Activated CD4-positive, alpha-beta T cell treated with anti-CD3 and anti-CD28 coated beads for 1 hour (primary cell): ENCODE measurements at places on chromosomes 4 and X.

DNA sequence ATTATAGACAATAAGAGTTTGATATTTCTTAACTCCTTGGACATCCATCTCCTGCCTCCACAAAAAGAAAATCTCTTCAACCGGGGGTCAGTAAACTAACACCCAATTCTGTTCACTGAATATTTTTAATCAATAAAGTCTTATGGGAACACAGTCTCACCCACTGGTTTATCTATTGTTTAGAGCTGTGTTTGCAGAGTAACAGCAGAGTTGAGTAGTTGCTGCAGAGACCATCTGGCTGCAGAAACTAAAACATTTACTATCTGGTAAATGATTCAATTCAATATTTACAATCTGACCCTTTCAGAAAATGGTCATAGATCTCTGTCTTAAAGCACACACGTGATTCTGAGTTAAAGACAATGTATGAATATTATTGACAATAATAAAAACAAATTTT, 94.0 kb downstream of the TMA16 start:
- DNase-seq, result no peak

- no peak for DNase-seq
These were observed 94.2 kb downstream of the CXCL13 start for GRCh38 chr4:77699731-77700210.

GRCh38 chrX:15808254-15808653, 18.0 kb downstream of the ZRSR2 start:
- DNase-seq, result no peak

- DNase-seq, result no peak
These were observed 660.5 kb upstream of the PABPC4L start for GRCh38 chr4:134862116-134862515.

DNA sequence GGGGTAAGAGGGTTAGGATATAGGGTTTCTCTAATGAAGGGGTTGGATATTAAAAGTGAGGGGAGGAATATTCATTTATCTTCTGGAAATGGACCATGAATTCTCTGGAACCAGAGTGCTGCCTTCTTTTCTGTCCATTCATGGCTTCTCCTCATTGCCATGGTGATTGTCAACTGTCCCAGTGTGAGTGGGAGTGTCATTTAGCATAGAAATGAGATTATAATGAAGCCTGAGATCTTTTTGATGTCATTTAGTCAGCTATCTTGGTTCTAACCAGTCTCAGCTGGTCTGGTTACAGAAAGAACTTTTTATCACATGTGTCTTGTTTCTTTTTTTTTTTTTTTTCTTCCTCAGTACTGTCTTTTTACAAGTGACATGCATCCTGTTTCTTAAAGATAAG, 497.3 kb upstream of the PITX2 start:
- DNase-seq, result no peak

- DNase-seq, result no peak
These were observed 57.5 kb downstream of the DCX start for GRCh38 chrX:111354496-111354895.

DNA sequence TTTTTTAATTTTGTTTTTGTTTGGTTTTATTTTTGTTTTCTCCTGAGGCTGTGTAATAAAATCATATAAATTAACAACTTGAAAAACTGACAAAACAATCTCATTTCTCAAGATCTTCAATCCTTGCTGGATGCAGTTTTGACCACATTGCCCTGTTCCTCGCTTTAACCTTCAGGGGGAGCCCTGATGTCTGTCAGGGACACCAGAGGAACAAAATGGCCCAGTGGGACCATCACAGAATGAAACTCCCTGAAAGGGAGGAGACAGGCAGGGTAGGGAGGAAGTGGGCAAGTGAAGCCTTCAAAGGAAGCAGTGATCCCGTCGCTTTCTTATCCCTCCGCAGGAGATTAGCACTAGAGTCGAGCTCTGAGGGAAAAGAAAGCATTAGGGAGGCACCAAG, 274.9 kb upstream of the LDB2 start:
- no peak for DNase-seq

- no peak for DNase-seq
These were observed 2.7 kb downstream of the TMEM255A start for GRCh38 chrX:120308558-120308957.

DNA sequence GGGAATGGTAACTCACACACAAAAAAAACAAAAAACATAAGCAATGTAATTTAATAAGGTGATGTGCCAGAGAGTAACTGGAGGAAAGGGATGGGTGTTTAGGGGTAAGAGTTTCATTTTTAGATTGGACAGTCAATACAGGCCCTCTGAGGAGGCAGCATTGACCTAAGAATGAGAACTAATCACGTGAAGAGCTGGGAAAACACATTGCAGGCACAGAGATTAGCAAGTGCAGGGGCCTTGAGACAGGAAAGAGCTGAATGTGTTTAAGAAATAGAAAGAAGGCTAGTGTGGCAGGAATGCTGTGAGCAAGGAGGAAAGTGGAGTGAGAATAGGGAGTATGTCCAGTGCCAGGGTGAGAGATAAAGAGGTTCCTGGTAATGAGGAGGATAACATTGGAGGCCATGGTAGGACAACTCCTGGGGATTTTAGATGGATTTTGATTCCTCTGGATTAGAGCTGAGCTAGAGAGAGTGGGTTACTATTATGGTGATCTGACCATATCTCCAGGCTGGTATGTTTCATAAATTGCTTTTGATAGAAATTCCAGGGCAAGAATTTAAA, 17.6 kb downstream of the PDLIM5 start:
- DNase-seq, result no peak

GRCh38 chr4:98939892-98940298, 11.0 kb upstream of the EIF4E start:
- DNase-seq, result no peak

DNA sequence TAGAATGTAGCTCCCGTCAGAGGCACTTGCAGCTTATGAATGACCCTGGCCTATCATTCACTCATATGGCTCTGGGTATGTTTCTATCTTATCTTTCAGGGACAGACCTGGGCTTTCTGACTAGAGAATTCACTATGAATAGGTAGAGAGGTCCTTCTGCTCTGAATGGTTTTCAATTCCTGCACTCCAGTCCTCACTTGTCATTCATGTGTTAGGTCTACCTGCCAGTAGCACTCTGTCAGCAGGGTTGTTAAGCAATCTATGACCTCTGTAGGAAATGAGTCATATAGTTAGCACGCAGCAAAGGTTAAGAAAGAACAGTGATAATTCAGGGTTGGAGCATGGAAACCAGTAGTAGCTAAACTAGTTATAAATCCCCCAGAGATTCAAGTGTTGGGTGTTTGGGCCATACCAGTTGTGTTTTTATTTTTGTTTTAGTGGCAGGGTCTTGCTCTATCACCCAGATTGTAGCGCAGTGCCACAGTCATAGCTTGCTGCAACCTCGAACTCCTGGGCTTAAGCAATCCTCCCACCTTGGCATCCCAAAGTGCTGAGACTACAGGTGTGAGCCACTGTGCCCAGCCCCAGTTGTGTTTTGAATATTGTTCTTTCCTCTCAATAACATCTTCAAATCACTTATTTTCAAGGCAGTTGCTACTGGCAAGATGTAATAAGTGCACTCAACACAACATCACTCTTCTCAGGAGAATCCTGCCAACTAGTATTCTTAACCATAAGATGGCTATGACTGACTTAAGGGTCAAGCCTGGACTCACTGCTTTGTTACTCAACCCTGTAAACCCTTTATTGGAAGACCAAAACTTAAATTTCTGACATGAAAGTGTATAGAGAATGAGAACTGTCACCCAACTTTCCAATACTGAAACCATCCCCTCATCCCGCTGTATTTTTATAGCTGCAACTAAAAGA, 25.1 kb downstream of the ARL13A start:
- DNase-seq, result no peak

DNA sequence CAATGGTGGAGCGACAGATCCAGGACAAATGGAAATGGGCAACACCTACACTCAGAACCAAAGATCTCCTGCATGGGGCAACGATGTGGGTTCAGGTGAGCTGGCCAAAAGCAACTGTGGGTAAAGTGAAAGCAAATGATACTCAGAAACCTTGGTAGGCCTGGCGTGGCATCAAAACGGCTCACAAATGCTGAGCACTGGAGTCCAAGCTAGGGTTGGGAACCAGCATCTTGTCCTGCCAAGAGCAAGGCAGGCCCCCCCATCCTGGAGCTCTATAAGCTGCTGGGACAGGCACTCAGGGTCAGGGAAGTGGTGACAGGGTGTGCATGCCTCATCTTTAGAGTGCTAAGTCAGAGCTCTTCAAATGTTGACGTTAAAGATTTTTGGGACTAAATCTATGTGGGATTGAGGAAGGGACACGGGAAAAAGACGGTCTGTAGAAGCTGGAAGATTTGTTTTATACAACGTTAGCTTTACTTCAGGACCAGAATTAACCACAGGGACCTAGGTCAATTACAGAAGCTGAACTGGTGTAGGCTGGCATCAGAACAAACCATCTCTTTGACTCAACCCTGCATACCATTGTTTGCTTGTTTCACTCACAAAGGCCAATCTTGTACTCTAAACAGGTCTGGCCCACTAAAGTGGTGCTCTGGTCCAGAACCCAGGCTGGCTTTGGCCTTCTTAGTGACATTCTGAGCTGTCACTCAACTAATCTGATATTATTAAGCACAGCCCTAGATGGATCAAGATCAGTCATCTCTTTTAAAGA, 10.7 kb downstream of the ATP8A1 start:
- DNase-seq, result no peak

DNA sequence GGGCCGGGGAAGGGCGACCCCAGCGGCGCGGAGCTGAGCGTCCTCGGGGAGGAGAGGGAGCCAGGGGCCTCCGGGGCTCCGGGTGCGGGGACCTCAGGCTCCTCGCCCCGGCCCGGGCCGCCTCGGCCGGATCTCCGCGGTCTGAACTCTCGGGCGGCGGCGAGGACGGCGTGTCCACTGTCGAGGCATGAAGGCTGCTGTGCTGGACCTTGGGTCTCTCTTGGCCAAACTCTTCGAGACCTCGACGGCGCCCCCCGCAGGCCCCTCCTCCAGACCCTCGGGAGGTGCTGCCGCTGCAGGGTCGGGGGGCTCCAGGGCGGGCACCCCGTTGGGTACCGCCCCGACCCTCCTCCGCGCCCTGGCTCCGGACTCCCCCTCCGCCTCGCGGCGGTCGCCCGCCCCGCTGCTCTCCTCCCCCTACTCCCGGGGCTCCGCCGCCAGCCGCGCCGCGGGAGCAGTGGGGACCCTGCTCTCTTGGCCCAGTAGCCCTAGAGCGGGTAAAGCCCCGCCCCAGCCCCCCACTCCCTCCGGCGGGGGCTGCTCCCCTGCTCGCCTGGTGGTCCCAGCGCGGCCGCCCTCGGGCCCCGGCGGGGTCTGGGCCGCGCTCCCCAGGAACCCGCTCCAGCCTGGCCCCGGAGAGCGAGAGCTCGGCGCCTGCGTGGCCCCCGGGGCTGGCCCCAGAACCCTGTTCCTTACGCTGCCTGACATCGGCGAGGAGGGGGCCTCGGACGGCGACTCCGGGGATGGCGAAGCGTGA, 564 bp downstream of the FAM149A start:
- no peak for DNase-seq

DNA sequence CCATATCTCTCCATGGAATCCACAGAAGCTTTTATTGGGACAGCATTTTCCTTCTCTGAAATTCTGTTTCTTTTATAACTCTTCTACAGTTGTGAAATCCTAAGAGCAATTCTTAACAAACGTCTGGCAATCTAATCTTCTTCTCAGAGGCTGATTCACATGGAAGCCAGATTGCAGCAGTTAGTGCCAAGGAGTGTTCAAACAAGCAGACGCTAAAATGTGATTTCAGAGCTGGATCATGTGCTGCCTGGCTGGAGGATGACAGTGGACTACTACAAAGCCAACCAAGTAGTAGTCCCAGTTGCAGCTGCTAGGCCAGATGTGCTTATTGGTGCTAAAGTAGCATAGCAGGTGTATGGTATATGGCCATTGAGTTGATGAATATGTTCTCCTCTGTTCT, 27.7 kb upstream of the GLRB start:
- no peak for DNase-seq

DNA sequence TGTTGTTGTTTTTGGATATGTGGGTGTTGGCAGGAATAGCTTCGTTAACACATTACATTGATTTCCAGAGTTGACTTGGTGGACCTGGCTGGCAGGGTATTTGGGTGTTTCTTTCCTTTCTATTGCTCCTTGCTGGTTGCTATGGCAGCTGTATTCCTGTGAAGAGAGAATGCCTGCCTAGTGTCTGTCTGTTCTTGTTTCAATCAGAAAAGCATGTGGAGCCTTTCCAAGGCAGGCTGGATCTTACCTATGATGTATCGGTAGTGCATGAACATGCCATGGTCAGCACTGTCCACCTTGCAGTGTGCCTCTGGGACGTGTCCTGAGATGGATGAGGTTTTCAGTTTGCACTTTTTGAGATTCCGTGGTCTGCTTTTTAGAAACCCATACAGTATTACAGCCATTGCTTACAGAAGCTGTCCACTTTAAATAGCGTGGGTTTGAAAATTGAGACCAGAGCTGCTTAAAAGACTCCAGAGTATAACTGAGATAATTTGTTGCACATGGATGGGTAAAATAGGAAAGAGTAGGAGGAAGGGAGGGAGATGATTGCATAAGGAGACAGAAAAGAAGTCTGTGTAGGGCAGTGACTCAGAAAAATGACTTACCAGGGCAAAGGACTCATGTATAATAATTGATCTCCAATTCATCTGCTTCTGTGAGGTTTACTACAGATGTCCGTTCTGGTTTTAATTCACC, 20.0 kb upstream of the AADAT start:
- no peak for DNase-seq

DNA sequence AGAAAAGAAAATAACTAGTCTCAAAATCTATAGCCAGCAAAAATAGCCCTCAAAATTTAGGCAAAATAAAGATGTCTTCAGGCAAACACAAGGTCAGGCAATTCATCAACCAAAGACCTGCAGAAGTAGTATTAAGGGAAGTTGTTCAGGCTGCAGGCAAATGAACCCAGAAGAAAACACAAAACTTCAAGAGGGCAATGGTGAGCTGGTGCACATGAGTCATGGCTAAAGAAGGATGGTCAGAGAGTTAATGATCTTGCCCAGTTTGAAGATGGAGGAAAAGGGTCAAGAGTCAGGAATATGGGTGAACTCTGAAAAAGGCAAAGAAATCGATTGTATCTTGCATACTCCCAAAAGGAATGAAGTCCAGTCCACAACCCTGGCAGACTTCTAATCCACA, 83.1 kb upstream of the FAT4 start:
- no peak for DNase-seq

- DNase-seq, result no peak
These were observed 35.3 kb downstream of the SMS start for GRCh38 chrX:21975812-21976211.

GRCh38 chr4:74189331-74190043, 31.6 kb downstream of the MTHFD2L start:
- no peak for DNase-seq

DNA sequence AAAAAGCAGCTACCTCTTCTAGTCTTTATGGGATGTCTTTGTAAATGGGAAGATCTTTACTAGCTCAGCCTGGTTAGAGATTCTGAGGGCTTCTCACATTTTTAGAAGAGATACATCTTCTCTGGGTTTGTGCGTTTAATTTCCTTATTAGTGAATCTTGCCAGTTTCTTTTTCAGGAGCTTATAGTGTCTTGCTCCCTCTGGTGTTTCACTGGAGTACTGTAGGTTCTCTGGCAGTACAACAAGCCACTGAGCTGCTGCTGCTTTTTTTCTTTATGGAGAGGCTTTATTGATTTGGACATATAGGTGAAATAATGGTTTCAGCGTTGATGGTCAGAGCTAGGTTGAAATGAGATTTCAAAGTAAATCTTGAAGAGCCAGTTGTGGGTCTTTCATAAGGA, 82.9 kb downstream of the LAS1L start:
- no peak for DNase-seq

- no peak for DNase-seq
These were observed 20.1 kb downstream of the EIF4E start for GRCh38 chr4:98908703-98909262.
